Cerebellar nuclear complex (tissue), 1 donor: ENCODE measurements at places on chromosomes 7 and 10.
A peak's percentile ranks its signal among the peaks of the same experiment; 100 is the strongest.

- DNase-seq = no peak
These were observed 18.0 kb upstream of the RET start for GRCh38 chr10:43058716-43059335.

GRCh38 chr10:47166405-47166777, 133.6 kb upstream of the GDF10 start:
- DNase-seq = no peak

DNA sequence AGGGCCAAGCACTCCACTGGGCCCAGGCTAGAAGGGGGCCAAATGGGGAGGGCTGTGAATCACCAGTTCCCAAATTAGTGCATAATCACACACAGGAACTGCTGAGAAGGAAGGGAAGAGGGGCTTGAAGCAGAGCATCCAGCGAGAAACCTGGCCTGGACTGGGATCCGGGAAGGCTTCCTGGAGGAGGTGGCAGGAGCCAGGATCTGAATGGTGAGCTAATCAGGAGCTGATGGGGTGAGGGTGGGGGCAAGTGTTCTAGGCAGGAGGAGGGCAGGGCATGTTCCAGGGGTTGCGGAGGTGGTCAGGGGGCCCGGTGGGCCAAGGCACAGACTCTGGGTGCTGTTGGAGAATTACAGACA, 12.6 kb downstream of the PWWP2B start:
- DNase-seq = no peak

- no peak for DNase-seq
These were observed 32.1 kb upstream of the EZH2 start for GRCh38 chr7:148916186-148916585.

- no peak for DNase-seq
These were observed 727.0 kb downstream of the TYW1 start for GRCh38 chr7:67723591-67723990.

GRCh38 chr10:15439341-15439842, 68.3 kb upstream of the FAM171A1 start:
- DNase-seq = peak; percentile 75

DNA sequence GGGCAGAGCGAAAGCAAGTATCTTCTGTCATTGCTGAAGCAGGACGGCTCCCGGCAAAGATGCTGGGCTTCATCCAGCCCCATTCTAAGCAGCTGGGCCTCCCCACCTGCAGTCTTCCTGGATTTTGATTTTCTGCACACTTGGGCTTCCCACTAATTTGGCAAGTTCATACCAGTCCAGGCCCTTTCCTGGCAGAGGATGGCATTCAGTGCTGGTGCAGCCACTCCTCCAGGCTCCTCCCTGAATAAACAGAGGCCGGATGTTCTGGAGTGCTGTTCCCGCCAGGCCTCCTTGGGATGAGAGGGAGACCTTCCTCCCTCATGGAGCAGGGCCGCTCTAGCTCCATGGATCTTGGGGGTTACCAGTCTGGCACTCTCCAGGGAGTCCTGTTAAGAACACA, 3.4 kb downstream of the BAG3 start:
- no peak for DNase-seq

- DNase-seq = no peak
These were observed 20.7 kb downstream of the MDFIC start for GRCh38 chr7:114942446-114943175.

- no peak for DNase-seq
These were observed 30.9 kb upstream of the FAM133B start for GRCh38 chr7:92621026-92621540.

GRCh38 chr10:129394518-129395328, 72.3 kb upstream of the MGMT start:
- no peak for DNase-seq

GRCh38 chr10:17059197-17059688, 70.4 kb downstream of the CUBN start:
- DNase-seq = no peak

DNA sequence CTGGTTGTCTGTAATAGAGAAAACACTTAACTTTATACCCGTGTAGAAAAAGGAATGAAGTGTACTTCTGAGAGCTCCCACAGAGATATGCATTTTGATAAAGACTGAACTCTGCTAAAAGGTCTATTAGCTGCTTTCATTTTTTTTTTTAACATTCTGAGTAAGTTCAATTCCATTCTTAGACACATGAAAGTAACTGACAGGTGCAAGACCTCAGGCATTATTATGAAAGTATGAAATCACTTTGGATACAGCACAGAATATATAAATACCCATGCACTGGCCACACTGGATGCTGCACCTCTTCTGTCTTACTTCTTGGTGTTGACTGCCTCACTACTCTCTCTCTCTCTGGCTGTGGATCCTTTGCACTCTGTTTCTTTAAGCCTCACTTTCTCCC, 46.2 kb downstream of the VWDE start:
- no peak for DNase-seq

DNA sequence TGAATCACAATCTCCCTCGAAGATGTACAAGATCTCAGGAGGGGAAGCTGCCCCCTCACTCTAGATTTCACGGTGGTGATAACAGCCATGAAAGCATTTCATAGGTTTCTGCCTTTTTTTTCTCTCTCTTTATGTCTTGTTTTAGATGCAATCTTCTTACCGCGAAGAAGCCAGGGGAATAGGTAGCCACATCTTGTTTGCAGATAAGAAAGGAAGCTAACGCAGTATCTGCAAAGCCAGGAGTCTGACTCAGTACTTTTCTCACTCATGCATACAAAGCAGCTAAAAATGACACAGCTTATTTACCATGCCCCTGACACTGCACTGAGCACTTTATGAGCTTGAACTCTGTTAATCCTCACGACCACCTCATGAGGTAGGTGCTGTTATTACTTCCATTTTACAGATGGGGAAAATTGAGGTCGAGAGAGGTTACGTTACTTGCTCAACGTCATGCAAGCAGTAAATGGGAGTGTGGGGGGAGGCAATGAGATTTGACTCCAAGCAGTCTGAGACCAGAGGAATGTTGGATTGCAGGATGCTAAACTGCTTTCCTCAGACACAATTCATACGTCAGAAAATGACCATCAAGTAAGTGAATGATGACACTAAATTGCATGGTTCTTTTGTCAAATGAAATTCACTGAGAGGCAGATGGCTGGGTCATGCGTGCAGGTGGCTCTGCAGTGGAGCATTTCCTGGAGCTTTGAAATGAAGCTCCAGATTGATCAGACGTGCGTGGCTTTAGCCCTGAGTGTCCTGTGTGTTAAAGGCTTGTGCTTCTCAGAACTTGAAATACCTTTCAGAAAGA, 3.3 kb downstream of the MAP3K8 start:
- DNase-seq = no peak

DNA sequence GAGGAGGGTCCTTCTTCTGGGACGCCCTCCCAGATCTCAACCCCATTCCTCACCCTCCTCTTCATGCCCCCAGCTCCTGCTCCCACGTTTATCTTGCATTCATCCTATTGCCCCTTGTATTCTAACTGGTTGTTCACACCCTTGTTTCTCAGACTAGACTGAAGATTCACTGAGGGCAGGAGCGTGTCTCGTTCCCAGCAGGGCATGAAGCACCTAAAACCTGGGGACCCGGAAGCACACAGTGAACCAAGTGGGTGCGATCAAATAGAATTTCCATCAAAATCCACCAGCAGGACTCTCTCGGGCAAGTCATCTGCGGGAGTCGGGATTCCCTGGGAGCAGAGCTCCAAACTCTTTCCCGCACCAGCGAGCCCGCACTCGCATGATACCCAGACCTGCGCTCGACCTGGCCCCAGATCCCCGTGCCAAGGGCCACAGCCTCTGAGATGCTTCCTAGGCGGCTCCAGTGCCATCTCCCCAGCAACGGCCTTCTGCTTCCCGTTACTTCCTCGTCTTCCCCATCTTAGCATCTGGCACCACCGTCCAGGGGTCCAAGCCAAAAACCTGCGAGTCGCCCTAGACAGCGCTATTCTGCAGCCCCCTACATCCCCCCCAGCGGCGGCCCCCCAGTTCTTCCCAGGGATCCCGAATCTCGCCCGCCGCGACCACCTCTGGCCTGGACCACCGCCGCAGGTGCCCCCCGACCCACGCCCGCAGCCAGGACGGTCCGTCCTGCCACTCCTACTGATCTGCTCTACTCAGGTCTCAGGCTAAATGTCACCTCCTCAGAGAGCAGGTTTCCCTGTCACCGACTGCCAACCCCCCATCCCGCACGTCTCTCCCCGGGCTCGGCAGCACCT, 6.1 kb upstream of the GBX1 start:
- DNase-seq = no peak

- DNase-seq = no peak
These were observed 67.8 kb downstream of the CPVL start for GRCh38 chr7:29078311-29079260.

DNA sequence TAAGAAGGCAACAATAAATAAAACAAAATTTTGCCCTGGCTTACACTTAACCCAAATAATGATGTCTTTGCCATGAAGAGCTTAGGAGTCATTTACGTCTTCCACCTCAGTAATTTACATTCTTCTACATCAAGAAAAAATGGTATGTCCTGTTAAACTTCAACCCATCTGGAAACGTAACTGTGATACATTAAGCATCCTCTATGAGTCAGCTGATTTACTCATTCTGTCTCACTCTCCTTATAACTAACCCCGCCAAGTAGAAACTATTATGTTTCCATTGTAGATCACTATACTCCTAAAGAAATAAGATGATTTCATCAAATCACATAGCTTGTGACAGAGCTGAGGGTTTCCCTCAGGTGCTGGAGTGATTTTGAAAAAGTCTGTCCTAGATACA, 330.7 kb downstream of the CDC14C start:
- DNase-seq = no peak

DNA sequence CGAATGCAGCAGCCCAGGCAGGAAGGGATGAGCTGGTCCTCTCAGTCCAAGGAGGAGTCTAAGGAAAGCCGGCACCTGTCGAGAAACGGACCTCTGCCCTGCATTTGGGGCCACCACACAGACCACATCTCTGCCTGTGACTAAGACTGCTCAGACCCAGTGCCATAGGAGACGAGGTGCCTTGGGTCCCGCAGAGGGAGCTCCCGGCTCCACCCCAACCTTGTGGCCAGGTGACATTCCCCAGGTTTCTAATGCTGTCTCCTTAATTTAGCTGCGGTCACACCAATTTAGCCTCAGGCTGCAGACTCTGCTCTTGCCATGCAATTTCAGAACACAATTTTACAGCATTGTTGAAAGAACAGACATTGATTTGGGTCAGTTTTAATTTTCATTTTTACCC, 22.8 kb upstream of the CRHR2 start:
- no peak for DNase-seq

DNA sequence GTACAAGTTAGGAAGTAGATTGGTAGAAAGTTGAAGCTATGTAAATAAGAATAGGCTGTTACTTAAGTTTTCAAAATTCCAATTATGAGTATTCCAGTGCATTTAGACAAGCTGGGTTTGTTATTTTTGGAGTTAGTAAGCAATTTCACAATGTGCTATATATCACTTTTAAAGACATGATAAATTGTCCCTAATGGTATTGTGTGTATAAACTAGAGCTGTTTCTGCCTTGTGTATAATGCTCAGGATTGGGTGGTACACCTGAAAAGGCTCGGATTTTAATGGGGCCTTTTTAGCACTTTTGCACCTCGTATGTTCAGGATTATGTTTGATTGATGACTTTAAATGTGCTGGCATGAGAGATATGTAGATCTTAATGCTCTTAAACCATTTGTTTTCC, 175.8 kb downstream of the VTI1A start:
- no peak for DNase-seq

- DNase-seq = no peak
These were observed 17.1 kb upstream of the HK1 start for GRCh38 chr10:69261184-69261583.

DNA sequence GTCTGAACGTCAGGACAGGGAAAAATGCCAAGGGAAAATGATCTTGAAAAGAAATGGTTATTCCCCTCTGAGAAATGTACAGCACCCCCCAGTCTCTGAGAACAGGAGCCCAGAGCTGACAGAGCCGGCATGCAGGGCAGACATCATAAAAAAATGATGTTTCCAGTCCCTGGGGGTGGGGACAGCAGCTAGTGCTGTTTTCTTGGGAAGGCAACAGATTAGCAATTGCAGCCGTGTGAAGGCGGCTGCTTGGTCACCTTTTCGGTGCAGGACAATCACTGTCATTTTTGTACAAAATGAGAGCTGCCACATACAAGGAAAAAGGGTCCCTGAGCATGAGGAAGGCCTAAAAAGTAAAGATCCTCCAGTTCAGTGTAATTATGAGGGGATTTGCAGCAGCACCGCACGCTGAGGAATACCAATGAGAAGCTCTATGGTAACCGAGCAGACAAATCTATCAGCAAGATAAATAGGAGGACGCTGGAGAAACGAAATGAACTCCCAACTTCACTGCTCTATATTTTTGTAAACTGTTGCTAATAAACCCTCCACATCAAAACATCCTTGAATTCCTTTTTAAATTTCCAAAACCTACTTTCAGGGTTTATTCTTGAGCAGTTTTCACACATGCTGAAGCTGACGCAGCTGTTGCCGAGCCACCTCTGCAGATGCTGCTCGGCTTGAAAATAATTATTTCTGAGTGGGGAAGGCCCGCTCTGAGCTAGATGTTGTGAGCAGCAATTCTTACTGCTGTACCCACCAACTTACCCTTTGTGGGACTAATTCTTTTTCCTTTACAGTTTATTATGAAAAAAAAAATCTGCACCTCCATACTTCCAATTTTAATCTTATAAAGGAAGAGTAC, 98.2 kb upstream of the NEBL start:
- no peak for DNase-seq

DNA sequence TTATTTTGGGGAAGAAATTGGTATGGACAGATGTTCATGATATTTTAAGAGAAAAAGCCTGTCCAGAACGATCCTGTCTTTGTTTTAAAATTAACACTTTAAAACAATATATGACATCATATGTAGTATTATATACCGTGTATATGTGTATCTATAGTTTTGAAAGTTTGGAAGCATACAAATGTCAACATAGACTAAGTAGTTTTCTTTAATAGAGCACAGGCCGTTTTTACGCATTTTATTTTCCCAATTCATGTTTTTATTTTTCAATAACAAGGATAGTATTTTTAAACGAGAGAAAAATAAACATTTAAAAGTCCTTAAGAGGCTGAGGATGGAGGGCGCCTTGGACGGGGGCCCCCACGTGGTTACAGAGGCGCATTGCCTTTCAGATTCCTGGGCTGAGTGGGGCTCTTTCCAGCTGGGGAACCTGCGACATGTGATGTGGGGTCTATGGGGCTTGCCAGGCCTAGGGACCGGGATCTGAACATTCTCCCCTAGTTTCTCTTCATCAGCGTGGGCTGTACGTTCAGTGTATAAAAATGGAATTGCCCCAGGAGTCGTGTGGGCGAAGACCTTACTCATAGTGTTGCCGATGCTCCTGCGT, 127.8 kb upstream of the ZNF746 start:
- DNase-seq = no peak
